GM12892 (cell line): ENCODE measurements at places on chromosomes 5 and 9.

- DNase-seq = no peak
Measured at GRCh38 chr5:100867039-100867562, 36.0 kb downstream of the ST8SIA4 start.

DNA sequence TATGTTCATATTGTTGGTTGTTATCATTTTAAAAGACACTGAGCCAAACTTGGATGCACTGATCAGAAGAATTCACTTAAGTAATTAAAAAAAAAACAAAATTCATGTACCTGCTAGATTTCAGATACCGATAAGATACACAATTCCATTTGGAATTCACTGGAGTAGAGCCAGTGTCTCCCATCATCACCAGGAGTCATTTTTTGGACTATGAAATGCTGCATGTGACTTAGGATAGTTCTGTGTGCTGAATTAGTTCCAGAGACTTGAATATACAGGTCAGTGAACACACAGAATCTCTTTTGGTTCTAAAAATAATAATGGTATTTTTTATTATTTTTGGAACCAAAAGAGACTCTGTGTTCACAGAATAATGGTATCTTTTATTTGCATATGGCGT, 482.6 kb upstream of the PIK3R1 start:
- no peak for DNase-seq

GRCh38 chr5:158658446-158659230, 441.1 kb downstream of the EBF1 start:
- DNase-seq = no peak

- no peak for DNase-seq
Measured at GRCh38 chr5:167821669-167822068, 469.8 kb upstream of the WWC1 start.

DNA sequence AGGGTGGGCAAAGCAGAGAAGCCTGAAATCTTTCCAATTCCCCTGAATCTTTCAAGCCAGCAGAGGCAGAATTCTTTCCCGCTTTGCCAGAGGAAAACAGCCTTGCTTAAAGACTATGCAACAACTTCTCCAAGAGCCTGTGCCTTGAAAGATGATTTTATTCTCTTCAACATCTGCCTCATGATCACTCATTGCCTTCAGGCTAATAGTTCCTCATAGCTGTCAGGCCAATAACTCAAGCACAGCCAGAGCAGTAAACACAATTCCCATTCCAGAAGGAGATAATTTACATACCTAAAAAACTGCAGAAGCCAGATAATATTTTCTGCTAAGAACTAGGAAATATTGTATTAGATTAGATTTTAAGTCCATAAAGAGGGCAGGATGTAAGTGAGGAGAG, 92.3 kb upstream of the PUM3 start:
- DNase-seq = no peak

DNA sequence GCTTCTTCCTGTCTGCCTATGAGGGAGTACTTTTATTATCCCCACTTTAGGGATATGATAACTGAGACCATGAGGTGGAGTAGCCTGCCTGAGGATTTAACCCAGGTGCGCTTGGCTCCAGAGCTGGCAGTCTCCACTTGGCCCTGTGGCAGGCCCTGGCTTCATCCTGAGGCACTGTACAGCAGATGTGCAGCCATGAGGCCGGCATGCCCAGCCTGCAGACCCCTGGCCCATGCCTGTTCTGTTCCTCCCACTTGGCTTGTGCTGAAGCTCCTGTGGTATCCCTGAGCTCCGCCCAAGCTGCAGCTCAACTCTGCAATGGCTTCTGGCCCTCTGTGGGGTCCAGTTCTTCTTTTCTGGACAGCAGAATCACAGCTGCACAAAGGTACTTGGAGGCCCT, 31.8 kb upstream of the RAPGEF1 start:
- no peak for DNase-seq

GRCh38 chr5:178177569-178177968, 9.6 kb downstream of the GMCL2 start:
- no peak for DNase-seq

- DNase-seq = no peak
Measured at GRCh38 chr5:150057996-150058395, 28.4 kb downstream of the CSF1R start.

GRCh38 chr9:79425840-79426239, 145.9 kb upstream of the TLE4 start:
- DNase-seq = no peak

DNA sequence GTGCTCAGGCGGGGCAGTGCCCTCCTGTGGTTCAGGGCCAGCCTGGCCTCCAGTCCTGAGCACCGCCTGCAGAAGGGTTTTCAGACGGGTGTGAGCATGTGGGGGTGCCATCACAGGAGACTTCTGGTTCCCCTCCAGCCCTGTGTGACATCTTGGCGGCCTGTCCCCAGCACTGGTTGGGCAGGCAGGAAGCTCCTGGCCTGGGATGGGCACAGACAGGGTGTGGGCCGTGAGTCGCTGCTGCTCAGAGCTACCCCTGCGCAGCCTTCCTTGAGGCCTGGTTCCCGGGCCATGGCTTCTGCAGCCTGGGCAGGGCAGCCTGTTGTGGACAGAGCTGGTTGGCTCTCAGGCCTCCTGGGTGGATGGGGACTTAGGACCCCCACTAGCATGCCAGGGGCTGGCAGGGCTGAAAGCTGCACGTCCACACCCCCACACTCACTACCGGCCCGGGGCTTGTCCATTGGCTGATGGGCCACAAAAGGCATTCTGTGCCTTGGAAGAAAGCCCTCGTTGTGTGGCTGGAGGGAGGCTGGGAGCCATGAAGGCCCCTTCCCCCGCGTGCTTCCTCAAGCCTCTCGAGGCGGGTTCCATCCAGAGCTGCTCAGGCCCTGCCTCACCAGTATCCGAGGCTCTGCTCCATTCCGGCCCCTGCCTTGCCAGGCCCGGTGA, 58.7 kb downstream of the RXRA start:
- DNase-seq = no peak

GRCh38 chr5:151696470-151697061, 9.9 kb upstream of the SPARC start:
- no peak for DNase-seq

- DNase-seq = no peak
Measured at GRCh38 chr9:23663946-23664345, 162.1 kb downstream of the ELAVL2 start.

DNA sequence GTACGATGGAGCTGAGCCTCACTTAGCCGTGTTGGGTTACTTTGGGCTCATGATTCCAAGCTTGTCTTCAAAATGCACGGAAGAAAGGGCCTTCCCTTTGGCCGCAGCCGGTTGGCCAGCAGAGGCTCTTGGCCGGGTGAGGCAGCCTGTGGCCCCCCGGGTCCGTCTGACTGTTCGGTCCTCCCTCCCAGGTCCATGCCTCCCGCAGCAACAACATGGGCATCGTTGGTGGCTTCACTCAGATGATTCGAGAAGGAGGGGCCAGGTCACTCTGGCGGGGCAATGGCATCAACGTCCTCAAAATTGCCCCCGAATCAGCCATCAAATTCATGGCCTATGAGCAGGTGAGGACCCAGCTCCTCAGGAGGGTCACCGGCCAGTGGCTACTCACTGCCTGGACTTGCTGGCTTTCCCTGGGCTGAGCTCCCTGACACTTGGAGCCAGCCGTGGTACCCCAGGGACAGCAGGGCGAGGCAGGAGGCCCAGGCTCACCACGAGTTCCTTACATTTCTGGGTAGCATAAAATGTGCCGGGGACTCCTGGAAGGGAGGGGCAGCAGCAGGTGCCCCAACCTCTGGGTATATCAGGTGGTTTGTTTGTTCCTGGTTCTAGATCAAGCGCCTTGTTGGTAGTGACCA, 21.9 kb downstream of the PTGES2 start:
- DNase-seq = no peak
